ENCODE measurements at places on chromosomes 16 and 17. TPM values are rescaled to one million over a fixed set of nuclear protein-coding genes. Genes with fewer than 3 reads are reported as not detected.

WNT9B gene
- not detected for total RNA-seq

FOXC2 gene
- 21.7 TPM for total RNA-seq

GSPT1 gene
- total RNA-seq, result 89.0 TPM

TMEM92 gene
- 0.12 TPM for total RNA-seq

ASPHD1 gene
- 1.3 TPM for total RNA-seq

DNA sequence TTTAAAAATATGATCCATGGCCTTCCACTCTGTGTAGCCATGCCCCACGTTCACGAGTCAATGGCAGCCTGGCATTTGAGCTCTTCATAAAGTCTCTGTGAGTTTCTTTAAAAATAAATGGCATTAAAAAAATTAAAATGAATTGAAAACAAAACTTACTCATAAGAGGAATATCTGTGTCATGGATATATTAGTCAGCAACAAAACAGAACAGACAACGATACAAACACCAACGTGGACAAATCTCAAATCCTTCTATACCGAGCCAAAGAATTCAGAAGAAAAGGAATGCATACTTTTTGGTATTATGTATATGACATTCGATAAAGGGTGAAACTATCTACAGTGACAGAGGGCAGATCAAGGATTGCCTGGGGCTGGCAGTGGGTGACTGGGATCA is 8.2 kb upstream of the CMIP start:
- no peak for DNase-seq

- DNase-seq, result no peak
Observed at GRCh38 chr16:87949071-87949744, 2.0 kb upstream of the BANP start.

GRCh38 chr17:17710728-17711541 is 29.7 kb downstream of the RAI1 start:
- no peak for DNase-seq

DNA sequence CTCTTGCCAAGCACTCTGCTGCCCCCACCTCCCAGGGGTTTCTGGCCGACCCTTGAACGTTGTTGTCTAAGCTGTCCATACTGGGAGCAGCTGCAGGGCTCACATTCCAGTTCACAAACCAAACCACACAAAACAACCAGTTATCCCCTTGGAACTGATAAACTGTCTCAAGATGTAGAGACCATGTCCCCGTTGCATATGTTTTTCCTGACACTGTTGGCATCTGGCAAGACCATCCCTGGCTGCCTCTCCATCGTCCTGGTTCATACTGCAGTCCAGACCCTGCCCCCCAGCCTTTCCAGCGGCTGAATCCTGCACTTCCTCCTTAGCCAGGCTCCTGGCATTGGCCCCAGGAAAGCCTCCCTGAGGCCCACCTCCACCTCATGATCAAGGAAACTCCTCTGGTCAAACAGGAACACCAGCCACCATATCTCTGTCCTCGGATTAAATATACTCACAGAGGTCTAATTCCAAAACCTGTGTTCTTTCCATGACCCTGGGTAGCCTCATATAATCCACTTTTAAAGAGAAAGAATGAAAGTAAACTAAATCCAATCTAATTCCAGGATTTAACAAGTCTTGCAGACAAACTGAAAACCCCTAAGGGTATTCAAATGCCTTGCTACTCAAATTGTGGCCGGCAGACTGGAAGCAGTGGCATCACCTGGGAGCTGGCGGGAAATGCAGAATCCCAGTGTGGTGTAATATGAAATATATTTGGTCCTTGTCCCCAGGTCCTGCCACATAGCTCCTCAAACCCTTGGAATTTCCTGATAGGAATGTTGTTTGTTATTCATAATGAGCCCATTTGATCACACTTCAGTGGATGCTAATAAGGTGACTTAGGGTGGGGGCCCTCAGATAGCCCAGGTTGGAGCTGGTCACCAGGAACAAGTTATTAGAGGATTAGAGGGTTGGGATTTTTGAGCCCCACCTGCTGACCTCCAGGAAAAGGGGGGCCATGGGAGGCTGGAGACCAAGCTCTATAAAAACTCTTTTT is 14.2 kb downstream of the GAS7 start:
- no peak for DNase-seq

DNA sequence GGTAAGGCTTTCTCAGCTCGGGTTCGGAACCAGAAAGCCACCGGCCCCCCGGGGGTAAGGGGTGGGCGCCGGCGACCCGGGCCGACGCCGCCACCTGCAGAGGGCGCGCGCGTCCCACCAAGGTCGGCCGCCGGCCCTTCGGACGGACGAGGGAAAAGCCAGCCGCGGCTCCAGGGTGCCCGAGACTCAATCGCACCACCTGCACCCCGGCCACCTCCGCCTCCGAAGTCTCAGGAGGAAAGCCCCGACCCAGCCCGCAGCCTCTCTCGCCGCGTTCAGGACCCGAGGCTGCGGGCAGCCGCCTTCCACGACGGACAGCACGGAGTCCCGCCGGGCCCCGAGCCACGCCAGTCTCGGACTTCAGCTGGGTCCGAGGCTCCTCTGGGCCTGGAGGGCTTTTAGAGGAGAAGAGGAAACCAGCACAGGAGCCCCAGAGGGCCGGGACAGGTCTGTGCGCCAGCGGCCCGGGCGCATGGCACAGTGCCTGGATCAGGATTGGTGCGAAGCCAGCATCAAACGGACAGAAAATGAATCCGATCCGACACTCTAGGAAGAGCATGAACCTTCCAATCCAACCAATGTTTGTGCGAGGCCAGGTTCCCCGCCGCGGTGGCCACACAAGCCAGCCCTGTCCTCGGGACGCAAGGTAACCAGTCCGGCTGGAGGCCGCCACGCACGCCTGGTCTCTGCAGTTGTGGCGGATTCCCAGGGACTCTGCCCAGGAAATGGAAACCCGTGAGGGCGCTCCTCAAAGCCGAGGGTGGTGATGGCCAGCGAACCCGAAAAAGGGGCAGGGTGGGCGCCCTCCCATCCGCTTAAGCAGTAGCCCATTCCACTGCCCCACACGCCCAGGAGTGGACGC is 6.7 kb downstream of the CBX8 start:
- DNase-seq, result no peak

GRCh38 chr17:48842746-48843145 is 11.9 kb downstream of the CALCOCO2 start:
- DNase-seq, result no peak

DNA sequence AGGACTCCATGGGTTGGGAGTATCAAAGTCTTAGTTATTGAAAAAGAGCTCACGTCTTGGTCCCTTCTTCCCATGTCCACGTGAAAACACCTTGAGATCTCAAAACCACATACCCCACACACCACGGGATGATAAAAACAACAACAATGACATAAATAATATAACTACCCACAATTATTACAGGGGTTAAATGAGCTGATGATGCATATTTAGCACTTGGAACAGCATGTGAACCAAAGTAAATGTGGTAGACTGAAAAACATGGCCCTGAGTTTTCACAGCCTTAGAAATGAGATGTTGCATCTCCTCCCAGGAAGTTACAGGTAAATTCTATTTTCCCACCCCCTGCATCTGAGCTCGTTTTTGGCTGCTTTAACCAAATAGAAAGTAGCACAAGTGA is 208.9 kb downstream of the C16orf95 start:
- DNase-seq, result no peak

DNA sequence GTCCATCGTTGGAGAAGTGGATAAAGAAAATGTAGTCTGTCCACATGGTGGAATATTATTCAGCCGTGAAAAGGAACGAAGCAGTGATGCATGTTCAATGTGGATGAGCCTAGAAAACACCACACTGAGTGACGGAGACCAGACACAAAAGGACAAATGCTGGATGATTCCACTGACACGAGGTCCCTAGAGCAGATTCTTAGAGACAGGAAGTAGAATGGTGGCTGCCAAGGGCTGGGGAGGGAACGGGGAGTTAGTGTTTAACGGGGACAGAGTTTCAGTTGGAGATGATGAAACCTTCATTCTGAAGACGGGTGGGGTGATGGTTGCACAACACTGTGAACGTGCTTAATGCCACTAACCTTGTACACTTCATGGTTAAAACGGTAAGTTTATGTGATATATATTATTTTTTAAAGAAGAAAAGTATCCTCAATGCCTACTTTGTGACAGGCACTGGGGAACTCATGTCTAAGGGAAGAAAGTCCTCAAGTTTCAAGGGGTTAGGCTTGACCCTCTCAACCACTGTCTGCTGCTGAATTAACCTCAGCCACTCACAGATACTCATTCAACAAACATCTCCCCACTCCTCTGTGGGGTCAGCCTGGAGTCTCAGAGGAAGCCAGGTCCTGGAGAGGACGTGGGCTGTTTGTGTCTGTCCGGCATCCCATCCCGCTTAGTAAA is 17.6 kb downstream of the C16orf74 start:
- no peak for DNase-seq

DNA sequence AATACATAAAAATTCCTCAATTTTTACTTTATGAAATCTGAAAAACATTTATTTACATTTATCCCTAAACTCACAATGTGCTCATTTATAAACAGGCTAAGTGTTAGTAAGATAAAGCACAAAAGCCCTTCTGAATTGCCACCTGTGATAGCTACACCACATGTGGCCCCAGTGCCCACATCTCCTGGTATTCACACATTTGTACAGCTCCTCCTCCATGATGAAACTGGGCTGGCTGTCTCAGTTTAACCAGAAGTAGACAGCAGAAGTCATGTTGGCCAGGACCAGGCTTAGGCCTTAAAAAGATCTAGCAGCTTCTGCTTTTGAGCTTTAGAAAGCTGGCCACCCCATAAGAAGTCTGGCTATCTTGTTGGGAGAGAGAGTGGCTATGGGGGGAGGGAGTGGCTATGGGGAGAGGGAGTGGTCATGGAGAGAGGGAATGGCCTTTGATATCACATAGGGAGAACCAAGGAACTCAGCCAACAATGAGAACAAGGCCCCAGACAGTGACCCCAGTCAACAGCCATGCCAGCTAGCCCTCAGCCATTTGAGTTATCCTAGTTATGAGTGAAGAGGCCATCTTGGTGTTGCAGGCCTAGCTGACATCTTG is 47.4 kb downstream of the CEP95 start:
- no peak for DNase-seq

GRCh38 chr16:12449795-12450194 is 353.9 kb downstream of the CPPED1 start:
- no peak for DNase-seq

DNA sequence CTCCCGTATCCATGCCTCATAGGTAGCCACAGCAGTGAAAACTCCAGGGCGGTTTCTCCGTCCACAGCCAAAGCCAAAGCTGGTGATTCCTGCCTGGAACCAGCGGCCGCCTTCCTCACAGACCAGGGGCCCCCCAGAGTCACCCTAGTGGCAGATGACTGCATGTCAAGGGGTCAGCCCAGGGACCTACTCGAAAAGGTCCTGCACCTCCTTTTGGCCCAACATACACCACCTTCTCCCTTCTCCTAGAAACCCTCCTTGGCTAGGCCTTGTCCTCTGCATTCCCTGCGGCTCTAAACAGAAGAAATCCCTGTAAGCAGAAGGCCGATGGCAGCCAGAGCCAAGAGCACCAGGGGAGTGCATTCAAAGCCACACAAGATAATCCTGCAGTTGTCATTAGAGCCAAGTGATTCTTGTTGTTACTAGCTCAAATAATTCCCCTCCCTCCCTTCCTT is 6.1 kb downstream of the PRSS36 start:
- DNase-seq, result no peak

- DNase-seq, result no peak
Observed at GRCh38 chr16:73949574-73950320, 346.9 kb upstream of the PSMD7 start.
